ENCODE measurements at places on chromosomes 1 and 21.
A peak's percentile ranks its signal among the peaks of the same experiment; 100 is the strongest.

DNA sequence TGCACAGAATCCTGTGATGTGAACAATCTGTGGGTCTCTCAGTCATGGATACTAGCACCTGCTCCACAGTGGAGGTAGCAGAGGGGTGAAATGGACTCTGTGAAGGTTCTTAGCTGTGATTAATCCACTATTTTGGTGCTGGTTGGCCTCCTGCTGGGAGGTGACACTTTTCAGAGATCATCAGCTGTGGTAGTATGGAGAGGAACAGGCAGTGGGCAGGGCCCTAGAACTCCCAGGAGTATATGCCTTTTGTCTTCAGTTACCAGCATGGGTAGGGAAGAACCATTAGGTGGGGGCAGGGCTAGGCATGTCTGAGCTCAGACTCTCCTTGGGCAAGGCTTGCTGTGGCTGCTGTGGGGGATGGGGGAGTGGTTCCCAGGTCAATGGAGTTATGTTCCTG is 54.0 kb upstream of the KCNJ15 start:
- no peak for DNase-seq

- DNase-seq: no peak
Measured at GRCh38 chr1:229972600-229973296, 94.3 kb upstream of the GALNT2 start.

DNA sequence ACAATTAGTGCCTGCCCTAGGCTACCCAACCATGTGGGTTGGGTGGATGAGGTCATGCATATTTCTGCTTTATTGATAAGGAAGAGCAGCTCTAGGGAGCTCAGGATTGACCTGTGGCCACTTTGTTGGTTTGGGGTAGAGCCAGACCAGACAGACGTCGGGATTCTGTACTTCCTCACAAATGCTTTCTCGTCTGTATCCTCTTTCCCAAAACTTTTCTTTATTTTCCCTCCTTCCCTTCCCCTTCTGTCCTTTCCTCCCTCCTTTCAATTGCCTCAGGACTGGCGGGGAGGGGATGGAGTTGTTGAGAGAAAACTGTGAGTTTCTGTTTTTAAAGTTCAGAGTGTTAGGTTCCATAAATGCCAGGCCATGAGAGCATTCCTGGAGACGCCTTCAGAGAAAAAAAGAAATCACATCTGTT is 68.0 kb downstream of the UCK2 start:
- no peak for DNase-seq

DNA sequence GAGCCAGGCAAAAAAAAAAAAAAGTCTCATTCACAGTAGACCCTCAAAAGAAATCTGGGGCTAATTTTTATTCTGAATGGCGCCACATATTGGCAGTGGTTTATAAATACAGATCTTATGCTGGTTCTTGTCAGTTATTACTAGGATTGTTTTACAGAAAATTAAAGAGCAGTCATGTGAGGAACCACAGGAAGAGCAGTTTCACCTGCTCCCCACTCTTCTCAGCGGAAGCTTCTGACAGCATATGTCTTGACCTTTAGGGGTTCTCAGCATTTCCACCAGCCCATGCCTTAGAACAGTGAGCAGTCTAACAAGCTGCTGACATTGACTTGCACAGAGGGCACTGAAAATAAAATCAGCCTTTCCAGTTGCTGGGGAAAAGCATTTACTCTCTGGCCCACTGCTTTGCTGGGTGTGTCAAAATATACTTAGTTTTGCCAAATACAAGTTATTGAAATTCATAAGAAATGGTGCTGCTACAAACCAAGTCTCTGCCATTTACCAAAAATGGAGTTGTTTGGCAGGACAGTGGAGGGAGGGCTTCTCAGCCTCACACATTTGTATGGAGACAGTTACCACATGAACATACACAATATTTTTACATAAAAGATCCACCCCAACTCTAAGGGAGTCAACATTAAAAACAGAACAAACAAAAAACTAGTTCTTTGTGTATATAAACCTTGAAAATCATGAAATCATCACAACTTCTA is 144.2 kb downstream of the SYT2 start:
- no peak for DNase-seq

GRCh38 chr1:91712981-91713841 is 172.7 kb downstream of the TGFBR3 start:
- peak; percentile 33 for DNase-seq

DNA sequence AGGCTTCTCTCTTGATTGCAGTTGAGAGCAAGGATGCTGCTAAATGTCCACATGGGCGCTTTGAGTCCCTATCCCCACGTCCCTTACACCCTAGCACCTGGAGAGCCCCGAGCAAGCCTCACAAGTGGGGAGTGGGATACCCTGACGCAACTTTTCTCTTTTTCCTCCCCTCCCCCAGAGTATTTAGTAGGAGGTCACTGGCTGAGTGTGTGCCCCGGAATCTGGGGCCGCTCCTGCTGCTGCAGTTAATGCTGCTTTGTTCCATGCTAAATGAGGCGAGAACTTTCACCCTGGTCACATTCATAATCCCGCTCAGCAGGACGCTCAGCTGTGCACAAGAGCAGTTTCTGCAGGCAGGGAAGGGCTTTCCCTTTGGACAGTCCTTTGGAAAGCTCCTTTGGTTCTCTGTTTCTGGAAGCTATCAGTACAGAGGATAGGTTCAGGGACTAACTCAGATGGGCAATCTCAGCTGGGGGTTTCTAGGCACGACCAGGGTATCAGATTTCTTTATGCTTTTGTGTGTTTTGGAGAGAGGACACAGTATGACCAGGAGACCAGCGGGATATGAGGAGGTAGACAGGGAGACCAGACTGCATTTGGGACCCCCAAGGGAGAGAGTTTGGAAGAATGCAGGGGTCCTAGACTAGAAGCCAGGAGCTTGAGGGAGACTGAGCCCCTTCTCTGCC is 75.9 kb downstream of the NOS1AP start:
- no peak for DNase-seq

- no peak for DNase-seq
Measured at GRCh38 chr1:53971718-53972117, 25.6 kb downstream of the LRRC42 start.

- DNase-seq: no peak
Measured at GRCh38 chr21:29610779-29611360, 312.1 kb downstream of the BACH1 start.

DNA sequence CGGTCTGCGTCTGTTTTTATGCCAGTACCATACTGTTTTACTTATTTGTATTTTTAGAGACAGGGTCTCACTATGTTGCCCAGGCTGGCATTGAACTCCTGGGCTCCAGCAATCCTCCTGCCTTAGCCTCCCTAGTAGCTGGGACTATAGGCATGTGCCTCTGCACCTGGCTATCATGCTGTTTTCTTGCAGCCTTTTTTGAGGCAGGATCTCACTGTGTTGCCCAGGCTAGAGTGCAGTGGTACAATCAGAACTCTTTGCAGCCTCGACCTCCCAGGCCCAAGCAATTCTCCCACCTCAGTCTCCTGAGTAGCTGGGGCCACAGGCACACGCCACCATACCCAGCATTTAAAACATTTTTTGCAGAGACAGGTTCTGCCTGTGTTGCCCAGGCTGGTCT is 5.3 kb upstream of the LRRC39 start:
- DNase-seq: no peak

- DNase-seq: no peak
Measured at GRCh38 chr1:230901671-230902070, 33.4 kb upstream of the C1orf198 start.

DNA sequence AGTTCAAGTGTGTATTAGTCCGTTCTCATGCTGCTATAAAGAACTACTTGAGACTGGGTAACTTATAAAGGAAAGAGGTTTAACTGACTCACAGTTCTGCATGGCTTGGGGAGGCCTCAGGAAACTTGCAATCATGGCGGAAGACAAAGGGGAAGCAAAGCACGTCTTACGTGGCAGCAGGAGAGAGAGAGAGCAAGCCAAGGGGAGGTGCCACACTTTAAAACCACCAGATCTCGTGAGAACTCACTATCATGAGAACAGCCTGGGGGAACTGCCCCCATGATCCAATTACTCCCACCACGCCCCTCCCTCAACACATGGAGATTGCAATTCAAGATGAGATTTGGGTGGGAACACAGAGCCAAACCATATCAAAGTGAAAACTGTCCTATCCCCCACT is 4.1 kb upstream of the MIS18A start:
- no peak for DNase-seq

DNA sequence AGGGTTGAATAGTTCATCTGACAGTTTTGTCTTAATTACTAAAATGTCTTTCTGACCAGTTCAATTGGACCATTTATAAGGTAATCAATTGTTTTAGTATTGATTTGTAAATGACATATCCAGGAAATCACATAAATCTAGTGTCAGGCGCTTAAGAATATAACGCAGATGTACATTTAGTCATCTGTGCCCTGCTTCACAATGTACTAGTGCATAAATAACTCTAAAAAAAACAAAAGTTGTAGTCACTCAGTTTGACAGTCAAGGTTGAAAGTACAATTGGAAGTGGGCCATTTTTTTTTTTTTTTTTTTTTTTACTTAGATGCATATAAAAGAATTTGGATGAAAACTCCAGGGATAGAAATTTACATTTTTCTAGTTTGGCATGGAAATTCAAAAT is 490.4 kb downstream of the PTPRC start:
- no peak for DNase-seq

GRCh38 chr1:242454262-242455051 is 70.0 kb downstream of the PLD5 start:
- DNase-seq: no peak

GRCh38 chr21:40466893-40467483 is 380.0 kb downstream of the DSCAM start:
- no peak for DNase-seq

GRCh38 chr1:209483691-209484090 is 99.8 kb upstream of the CAMK1G start:
- no peak for DNase-seq

DNA sequence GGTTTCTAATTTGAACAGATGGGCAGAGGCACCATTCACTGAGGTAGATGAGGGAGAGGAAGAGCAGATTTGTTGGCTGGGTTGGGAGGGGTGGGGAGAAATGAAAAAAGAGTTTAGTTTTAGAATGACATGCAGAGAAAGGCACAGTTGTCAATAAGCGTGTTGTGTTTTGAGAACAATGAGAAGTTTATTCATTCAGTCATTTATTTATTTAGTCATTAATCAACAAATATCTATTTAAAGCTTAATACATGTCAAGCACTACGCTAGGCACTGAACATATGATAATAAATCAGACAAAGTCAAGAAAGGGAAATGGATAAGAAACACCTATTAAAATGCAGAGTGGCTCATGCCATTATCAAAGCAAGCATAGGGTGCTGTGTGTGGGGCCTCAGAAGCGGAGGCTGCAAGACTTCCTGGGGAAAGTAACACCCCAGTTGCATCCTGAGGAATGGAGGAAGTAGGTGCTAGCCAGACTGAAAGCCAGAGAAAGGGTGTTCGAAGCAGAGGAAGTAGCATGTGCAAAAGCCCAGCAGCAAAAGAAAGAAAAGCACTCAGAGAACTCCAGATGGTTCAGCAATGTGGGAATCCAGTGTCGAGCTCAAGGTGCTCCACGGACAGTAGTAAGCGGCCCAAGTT is 114.1 kb downstream of the RNF220 start:
- DNase-seq: no peak

- DNase-seq: no peak
Measured at GRCh38 chr1:81672766-81673165, 128.0 kb upstream of the ADGRL2 start.

DNA sequence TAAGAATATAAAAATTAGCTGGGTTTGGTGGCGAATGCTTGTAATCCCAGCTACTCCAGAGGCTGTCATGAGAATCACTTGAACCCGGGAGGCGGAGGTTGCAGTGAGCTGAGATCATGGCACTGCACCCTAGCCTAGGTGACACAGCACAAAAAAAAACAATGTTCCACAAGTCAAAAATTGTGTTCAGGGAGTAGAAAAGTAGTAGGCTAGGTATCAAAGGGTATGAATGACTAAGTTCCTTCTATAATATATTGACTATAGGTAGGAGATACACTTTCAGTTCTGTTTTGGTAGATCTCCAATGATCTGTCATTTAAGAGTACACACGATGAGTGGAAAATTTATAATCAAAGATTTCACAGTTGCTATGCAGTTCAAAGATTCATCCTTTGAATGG is 16.7 kb downstream of the USP48 start:
- no peak for DNase-seq

DNA sequence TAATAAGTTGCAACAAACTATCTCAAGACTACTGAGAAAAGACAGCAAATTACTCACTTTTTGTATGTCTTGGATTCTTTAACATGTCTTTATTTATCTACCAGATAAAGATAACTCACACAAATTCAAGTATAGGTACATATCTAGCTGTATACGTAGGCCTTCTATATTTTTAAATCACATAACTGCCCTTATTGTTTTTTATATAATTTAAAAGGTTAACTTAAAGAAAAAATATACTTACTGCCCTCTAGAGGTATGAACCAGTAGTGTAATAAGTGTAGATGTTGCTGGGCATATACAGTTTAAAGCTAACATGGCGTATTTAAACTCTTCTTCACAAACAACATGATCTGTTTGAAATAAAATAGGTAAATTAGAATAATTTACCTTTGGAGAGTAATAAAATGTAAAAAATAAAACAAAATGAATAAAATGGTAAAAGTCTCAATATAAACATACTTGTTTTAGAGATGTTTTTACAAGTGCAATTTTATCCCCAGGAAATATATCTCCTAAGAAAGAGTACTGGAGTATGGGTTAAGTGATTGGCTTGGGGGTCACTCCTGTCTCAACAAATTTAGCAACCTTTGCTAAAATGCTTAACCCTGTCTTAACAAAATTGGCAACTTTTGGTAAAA is 235.2 kb downstream of the KCNT2 start:
- no peak for DNase-seq

DNA sequence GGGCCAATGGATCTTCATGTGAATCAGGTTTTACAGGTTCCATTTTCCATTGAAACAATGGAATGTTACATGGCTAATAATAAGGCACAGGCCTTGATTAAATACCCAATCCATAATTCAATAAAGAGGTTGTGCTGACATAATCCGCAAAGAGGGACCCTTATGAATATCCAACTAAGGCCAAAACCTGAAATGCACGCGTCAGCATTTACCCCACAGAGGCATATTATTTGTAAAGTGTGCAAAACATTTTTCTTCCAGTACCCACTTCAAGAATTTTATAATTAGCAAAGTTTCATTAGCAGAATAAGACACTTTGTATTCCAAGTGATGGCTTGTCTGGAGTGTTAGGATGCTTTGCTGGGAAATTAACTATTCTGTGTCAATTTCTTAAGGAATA is 220.6 kb upstream of the C8B start:
- DNase-seq: no peak

GRCh38 chr1:93552741-93553455 is 105.0 kb downstream of the FNBP1L start:
- DNase-seq: no peak

Data from activated T-helper 9 cell treated with anti-CD3 and anti-CD28 coated beads, Interleukin-2, amount 50 U/mL, for 16 hours (primary cell).